ENCODE measurements at places on chromosomes 5 and 9.

DNA sequence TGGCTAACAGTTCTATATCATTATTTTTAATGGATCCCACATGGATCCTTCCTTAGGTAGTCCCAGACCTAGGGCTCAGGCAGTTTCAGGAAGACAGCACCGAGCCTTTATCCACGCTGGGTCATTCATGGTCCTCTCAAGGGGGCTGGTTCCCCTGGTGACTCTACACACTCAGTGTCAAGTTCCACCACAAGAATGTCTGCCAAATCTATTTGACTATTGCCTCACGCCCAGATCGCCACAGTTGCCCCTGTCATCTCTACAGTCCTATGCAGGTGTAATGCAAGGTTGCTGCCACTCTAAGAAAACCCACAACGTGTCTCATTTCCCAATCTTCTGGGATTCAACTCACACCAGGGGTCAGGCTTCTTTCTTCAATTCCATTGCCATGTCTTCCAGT is 8.0 kb upstream of the ZNF366 start:
- no peak for DNase-seq

DNA sequence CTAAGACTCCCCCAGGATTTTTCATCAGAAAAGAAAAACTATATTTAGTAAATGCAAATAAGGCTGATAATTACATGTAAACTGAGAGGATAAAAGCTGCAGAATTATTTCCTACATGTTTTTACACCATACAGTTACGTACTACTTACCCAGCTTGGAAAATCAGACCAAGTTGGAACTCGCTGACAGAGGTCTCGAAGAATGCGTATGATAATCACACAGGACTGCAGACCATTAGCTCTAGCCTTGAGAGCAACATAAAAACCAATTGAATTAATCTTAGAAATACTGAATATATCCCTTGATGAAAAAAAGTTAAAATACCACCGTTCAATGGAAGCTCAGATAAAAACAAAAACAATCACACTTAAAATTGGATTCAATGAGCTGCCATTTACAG is 65.6 kb downstream of the ZFR start:
- no peak for DNase-seq

- DNase-seq = no peak
Measured at GRCh38 chr9:38768351-38768761, 48.4 kb upstream of the FAM240B start.

GRCh38 chr5:50702615-50703366 is 36.4 kb downstream of the PARP8 start:
- DNase-seq = no peak

DNA sequence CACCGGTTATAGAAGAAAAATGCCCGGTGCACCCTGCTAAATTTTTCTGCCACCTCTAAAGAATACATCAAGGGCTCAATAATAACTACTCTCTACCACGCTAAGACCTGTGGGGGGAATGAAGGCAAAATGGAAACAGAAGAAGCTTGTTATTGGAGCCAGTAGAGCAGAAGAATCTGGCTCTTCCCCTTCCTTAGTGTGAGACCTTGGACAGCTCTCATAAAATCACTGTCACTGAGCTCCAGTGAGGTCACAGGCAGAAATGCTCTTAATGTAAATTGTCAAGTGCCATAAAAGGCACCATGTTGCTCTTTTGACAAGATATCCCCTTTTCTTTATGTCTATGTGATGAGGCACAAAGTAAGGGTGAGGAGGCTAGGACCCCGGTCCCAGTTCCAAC is 74.4 kb downstream of the ASTN2 start:
- DNase-seq = no peak

DNA sequence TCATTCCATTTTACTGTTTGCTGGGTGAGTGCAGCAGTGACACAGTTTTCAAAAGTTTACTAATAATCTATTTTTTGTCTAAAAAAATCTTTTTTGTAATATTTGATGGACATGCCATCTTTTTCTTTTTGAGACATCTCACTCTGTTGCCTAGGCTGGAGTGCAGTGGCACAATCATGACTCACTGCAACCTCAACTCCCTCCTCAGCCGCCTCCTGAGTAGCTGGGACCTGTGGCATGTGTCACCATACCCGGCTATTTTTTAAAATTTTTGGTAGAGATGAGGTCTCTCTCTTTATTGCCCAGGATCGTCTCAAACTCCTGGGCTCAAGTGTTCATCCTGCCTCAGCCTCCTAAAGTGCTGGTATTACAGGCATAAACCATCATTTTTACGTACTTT is 86.0 kb downstream of the KDM4C start:
- no peak for DNase-seq

- DNase-seq = no peak
Measured at GRCh38 chr5:154595662-154596061, 117.6 kb upstream of the HAND1 start.

DNA sequence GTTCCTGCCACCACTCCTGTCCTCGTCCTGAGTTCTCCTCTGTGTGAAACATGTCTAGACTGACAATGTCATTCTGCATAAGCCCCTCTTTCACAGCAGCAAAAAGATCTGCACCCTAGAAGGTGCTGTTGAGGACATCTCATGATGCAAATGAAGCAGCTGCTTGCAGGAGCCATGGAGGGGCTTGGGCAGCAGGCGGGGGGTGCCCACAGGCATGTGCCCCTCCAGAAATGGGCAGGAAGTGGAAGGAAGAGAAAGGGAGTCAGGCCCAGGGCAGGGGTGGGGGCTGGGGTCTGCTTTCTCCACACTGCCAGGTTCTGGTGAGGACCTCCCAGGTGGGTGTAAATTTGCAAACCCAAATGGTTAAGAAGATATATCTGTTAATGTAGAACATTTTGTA is 54.5 kb upstream of the KCNMB1 start:
- no peak for DNase-seq

GRCh38 chr5:138829341-138829740 is 45.8 kb downstream of the LRRTM2 start:
- no peak for DNase-seq
